ENCODE measurements at places on chromosomes 7 and 10.

GRCh38 chr7:51222916-51223315 is 93.7 kb downstream of the COBL start:
- DNase-seq = no peak

DNA sequence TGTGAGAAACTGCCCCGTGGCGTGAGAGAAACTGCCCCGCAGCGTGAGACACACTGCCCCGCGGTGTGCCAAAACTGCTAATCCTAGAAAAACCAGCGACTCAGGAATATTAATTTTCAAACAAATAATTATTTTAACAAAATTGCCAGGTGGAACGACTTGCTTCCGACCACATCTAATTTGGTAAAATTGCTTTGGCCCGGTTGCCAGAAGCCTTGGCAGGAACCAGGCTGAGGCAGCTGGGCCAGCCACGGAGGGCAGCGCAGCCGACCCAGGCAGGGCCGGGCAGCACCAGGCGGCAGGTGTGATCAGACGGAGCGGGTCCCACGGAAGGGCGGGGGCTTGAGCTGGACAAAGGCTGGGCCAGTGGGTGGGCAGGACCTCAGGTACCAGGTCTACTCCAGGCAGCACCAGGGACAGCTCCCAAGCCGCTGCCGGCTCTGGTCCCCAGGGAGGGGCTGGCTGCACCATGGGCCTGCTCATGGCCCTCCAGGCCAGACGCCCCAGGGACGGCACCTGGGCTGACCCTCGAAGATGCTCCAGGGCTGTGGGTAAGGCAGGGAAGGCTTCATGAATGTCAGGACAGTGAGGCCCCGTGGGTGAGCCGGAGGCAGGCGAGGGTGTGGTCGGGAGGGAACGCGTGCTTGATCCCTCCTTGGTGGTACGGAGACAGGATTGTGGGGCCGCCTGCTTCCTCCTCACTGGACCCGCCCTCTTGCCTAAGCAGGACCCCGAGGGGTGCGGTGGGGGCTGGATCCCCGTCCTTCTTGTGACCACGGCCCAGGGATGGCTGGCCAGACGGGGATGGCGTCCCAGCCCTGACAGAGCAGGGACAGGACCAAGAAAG is 7.7 kb upstream of the ADGRA1 start:
- DNase-seq = no peak

GRCh38 chr10:127690176-127690835 is 46.7 kb upstream of the FOXI2 start:
- no peak for DNase-seq

DNA sequence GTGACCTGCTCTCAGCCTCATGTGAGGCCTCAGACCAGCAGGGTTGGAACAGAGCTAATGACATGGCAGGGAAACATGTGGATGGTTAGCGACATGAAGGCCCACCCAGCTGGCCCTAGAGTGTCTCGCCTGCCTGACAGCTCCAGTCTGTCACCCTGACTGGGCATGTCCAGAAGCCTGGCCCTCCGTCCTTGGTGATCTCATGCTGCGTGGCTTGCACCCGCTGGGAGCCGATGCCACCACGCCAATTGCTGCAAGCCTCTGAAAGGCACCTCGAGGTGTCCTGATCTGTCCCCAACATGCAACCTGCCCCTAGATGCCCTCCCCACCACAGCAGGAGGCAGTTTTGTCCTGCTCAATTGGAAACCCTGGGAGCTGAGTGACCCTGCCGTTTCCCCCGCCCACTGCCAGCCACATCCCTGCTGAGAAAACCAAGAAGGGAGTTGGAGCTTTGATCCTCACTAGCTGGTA is 27.8 kb upstream of the RET start:
- no peak for DNase-seq

DNA sequence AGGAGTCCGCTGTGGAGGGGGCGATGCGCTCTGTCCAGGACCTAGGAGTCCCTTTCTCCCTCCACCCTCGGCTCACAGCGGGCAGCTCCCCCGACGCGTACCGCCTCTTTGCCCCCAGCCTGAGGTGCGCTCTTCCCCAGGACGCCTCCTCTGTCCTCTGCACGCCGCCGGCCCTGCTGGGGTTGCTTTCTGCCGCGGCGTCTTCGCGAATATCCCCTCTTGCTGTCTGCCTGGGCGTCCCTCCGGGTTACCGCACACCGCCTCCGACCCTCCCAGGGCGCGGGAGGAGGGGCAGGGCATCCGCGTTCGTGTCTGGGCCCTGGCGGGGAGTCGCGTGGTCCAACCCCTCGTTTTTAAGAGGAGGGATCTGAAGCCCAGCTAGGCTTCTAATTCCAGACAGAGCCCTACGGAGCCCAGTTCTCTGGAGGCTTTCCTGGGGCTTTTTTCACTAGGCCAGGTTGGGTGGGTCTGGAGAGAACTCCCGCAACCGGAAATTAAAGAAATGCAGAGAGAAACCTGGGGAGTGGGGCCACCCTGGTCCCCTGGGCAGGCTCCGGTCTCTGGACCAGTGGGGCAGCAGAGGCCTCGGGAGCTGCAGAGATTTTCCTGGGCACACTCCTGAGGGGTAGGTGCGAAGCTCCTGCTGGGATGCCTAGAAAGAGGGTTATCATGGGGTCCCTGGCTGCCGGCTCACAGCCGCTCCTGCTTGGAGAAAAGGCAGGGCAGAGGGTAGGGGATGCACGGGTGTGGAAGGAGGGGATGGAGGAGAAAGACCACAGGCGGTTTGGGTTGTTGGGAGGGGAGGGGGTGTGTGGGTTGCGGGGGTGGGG is 166.9 kb downstream of the UBE2H start:
- DNase-seq = no peak
